Mesenteric fat pad (tissue), 1 donor: ENCODE measurements at places on chromosomes 1 and 21.

DNA sequence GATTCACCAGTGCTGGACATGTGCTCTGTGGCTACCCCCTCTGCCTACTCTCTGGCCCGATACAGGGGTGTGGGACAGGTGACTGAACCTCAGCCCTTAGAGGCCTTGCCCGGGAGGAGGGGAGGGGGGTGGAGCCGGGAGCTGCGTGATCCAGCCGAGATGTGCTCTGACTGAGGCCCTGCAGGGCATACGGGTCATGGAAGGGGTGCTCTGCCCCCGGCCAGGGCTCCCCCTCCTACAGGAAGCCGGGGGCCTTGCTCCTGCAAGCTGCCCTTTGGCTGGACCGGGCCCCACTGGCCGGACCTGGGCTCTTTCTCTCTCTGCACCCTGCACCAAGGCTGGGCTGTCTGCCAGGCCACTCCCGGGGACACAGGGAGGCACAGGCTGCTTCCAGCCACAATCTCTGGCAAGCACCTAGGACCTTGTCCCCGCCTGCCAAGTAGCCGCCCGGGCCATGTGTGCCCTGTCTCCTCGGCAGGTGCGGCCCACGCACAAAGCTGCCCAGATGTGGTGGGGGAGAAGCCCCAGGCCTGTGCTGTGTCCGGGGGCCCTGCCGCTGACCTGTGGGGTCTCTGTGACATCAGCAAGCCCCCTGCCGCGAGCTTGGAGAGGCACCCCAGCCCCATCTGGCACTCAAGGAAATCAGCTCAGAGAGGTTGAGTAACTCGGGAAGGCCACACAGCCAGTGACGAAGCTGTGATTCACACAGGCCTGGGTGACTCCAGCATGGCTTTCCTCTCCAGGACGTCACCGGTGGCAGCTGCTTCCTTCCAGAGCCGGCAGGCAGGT is 1.5 kb downstream of the SCNN1D start:
- no peak for DNase-seq

DNA sequence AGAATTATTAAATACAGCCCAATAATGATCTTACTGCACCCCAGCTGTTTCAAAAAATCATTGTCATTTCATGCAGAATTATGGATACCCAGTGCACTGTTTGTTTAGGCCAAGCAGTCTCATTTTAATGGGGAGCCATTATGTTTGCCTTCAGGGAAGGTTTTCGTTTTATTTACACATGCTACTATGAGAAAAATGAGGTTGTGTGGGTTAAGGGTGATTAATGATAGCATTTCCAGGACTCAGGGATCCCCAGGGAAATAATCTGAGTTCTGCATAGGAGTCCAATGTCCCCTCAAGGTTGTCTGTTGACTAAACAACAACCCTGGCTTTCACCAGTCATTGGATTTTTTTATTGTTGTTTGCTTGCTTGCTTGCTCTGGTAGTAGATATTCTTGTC is 71.0 kb upstream of the ZP4 start:
- no peak for DNase-seq

DNA sequence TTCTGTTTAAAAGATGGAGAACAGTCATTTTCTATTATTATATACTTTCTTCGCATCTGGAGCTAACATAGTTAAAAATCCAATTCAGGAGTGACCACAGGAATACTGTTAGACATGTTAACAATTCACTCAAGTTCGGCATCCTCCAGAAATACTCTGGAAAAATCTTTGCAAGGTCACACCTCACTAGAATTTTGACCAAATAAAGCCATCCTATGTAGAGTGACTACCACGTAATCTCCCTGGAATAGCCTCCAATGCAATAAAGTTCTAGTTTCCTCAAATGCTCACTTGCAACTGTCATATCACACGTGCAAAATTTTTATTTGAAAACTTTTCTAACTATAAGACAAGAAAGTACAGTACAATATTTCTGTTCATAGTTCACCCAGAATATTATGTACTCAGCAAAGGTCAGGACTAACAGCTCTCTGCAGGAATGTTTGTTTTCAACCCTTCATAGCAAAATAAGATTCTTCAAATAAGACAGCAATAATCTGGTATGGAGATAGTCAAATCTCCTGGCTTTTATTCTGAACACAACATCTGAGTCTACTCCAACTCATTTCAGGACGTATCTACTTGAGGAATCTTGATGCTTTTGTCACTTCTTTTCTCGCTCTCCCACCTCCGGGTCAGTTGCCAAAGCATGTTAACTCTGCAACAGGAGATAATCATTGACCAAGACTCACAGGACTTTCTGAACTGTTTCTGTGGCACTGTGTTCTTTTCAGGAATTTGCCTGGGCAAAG is 82.6 kb downstream of the GDAP2 start:
- no peak for DNase-seq

- no peak for DNase-seq
Measured at GRCh38 chr1:60622486-60622885, 459.9 kb upstream of the NFIA start.

- no peak for DNase-seq
Measured at GRCh38 chr1:30600706-30601105, 122.7 kb downstream of the MATN1 start.

DNA sequence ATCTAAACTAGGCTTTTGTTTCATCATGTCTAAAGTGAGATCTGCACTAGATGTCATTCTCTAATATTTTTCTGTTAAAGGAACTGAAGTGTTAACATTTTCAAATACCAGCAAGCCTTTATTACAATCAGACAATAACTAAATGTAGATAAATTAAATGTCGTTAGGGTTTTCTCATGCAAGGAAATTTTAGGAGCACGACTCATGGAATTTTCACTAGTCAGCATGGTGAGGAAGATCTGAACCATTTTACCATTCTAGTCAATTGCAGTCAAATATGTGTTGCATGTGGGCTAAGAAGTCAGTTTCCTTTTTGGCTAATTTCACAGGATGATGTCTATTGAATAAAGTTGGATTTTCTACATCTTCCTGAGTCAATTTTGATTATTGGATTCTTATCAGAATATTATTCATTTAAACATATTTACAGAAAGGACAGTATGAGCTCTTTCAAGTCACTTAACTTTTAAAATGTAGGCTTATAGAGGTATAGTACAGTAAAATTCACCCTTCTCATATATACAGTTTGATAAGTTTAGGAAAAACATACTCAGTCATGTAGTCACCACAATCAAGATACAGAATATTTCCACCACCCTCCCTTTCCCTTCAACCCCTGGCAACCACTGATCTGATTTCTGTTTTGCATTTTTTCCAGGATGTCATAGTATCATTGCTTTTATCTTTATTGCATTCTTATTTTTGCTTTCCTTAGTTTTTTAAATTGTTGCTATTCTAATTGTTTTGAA is 9.2 kb downstream of the GCSAML start:
- DNase-seq, result no peak

- no peak for DNase-seq
Measured at GRCh38 chr1:27464926-27465647, 24.9 kb downstream of the WASF2 start.

- no peak for DNase-seq
Measured at GRCh38 chr1:147723691-147724323, 36.6 kb downstream of the GJA5 start.

- DNase-seq, result no peak
Measured at GRCh38 chr1:109296782-109297181, 10.0 kb downstream of the MYBPHL start.

DNA sequence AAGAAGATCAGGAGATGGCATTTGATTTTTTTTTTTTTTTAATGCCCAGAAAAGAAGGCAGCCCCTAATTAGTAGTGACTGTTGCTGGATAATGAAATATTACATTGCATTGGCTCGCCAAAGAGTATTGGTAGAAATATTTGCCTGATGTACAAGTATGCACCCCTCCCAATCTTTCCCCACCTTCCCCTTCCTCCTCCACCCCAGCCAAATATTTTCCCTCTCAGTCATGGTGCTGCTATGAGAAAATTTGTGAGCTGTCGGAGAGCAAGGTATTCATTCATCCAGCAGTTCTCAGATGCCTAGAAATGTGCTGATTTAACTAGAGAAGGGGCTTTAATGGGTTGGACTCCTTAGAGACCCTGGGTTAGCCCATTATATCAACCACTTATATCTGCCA is 50.5 kb upstream of the IKBKE start:
- no peak for DNase-seq

GRCh38 chr1:165235777-165236291 is 120.7 kb downstream of the LMX1A start:
- DNase-seq, result no peak

GRCh38 chr1:7885513-7886404 is 32.9 kb upstream of the UTS2 start:
- no peak for DNase-seq

DNA sequence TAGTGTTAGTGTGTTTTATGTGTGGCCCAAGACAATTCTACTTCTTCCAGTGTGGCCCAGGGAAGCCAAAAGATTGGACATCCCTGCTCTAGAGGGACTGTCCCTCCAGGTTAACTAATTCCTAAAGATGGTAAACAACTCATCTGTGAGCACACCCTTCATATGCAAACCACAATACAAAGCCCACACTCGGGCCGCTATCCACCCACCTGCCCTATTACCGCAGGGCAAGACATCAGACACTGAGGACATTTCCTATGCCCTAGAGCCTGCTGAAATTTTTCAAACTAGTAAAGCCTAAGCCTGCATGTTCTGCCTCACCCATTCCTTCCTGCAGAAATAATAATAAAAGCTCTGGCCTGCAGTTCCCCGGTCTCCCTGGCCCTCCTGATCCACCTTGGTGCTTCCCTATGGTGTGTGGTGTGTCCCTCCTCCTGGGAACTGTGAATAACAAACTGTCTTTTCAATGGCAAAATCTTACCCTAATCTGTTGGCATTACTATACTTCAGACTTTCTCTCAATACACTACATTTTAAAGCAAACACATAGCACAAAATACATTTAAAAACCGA is 39.3 kb upstream of the NTPCR start:
- no peak for DNase-seq

DNA sequence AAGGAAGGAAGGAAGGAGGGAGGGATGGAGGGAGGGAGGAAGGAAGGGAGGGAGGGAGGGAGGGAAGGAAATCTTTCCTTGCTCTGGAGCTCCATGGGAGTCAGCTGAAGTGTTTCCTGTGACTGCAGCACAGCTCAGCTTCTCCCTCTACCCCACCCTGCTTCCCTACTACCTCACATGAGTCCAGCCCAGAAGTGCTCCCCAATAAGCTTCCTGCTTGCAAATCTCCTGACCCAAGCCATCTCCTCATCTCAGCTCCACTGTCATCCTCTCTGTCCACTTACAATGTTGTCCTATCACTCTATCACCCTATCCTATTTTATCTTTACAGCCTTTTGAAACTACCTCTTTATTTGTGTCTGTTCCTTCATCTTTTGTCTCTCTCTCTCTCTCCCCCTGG is 52.9 kb upstream of the SSBP3 start:
- no peak for DNase-seq

DNA sequence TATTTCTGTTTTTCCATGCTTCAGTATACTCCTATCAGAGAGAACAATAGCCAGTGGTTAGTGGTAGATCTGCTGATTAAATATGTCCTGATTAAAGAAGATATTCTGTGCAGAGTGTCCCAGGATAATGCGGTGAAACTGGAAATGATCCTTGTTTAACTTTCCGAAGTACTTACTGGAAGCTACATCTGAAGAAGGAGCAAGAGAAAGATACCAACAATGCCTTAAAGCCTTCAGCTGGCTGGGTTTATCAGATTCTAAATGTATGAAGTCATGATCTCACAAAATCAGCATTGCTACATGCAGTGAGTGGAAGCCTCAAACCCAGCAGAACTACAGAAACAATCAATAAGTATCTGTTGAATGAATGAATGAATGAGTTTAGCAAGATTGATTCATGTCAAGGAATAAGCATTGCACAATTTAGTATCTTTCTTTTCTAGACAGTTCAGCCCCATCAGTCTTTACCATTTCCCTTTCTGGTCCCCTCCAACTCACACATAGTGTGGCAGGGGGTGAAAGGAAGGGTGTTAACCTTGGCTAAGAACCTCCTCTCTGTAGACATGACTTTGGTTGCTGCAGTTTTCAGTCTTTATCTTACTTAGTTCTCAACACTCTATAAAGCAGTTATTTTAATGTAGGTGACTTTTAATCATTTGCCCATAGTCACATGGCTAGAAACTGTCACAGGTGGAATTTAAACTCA is 24.7 kb upstream of the DNASE2B start:
- no peak for DNase-seq

DNA sequence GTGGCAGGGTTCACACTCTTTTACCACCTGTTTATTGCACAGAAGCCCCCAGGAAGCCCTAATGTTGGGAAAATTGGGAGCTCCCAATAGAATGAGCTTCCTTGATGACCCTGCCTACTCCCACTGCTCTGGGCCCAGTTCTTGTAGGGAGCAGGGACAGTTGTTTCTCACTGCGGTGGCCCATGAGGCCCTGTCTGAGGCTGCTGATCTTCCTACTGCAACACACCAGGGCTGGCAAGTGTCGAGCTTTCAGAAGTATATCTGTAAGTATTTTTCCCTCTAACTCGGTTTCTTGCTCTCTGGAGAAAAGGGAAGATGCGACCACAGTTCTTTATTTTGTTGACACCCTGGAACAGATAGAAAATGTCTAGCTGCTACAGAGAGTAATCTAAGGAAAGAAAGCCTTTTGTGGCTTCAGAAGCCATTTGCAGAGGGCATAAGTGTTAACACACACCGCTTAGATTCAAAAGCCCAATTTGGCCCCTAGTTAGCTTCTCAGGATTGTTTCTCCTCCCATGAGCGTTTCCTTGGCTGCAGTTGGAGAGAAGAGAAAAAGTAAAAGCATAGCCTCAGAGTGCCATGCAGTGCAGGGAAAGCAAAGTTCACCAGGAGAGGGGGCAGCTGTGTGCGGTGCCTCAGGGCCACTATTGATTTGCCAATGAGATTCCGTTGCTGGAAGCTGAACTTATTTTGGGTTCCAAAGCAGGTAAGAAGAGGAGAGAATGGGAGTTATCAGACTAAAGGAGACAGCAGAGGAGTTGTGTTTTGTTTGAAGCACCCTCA is 102.6 kb downstream of the SELENOF start:
- no peak for DNase-seq

GRCh38 chr1:56477164-56478111 is 101.9 kb downstream of the PLPP3 start:
- no peak for DNase-seq

DNA sequence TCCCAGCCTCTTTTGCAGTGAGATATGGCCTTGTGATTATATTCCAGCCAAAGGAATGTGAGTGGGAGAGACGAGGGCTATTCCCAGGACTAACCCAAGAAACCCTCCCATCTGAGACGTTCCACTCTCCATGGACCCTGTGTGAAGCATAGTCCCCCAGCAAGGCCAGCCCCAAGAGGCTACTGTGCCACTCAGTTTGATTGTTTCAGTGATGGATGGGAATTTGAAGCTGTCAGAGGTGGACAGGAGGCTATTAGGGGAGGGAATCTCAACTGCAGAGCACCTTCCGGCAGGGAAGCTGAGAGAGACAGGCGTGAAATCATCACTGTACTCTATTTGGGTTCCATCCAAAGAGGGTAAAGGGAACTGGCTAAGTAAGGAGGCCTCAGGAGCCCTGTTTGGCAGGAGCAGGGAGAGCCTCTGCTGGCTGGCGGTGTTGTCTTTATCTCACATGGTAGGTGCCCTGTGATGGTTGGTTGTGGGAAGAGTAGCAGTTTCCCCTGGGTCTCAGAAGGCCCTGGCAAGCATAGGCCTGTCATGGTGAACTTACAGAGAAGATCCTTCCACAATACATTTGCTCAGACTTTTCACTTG is 3.4 kb upstream of the TEX35 start:
- DNase-seq, result no peak
